ENCODE measurements at places on chromosomes 13 and 19. TPM values are rescaled to one million over a fixed set of nuclear protein-coding genes. Genes with fewer than 3 reads are reported as not detected.

DNA sequence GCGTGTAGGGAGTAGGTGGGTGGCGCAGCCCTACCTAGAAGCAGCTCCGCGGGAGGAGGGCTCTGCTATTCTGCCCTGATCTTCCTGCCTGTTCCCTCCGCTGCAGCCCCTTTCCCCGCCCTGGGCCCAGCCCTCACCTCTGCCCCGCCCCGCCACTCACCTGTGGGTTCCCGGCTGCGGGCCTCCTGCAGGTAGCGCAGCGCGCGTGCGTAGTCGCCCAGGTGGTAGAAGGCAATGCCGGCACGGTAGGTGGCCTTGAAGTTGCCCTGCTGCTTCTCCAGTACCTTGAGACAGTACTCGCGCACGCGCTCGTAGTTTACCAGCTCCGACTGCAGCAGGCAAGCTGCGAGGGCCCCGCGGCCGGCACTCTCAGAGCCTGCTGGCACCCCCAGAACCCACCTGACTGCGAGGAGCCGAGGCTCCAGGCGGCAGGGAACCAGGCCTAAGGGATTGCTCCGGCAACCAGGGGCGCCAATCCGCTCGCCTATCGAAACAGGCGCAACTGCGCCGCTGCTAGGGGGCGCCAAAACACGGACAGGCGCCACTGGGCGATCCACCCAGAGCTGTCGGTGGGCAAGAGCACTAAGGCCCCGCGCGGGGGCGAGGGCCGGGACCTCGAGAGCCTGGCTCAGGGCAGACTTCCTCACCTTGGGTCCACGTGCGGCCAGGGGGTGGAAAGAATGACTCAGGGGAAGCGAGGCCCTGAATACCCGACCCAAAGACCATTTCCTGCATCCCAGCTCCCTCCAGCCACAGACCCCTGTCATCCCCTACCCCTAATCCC, 965 bp downstream of the TTC9B start:
- no peaks in the 10 kb centered on the region for H3K4me1 ChIP-seq
- no peak overlapping the region for H3K27ac ChIP-seq

BST2 gene
- total RNA-seq = 81.0 TPM

DNA sequence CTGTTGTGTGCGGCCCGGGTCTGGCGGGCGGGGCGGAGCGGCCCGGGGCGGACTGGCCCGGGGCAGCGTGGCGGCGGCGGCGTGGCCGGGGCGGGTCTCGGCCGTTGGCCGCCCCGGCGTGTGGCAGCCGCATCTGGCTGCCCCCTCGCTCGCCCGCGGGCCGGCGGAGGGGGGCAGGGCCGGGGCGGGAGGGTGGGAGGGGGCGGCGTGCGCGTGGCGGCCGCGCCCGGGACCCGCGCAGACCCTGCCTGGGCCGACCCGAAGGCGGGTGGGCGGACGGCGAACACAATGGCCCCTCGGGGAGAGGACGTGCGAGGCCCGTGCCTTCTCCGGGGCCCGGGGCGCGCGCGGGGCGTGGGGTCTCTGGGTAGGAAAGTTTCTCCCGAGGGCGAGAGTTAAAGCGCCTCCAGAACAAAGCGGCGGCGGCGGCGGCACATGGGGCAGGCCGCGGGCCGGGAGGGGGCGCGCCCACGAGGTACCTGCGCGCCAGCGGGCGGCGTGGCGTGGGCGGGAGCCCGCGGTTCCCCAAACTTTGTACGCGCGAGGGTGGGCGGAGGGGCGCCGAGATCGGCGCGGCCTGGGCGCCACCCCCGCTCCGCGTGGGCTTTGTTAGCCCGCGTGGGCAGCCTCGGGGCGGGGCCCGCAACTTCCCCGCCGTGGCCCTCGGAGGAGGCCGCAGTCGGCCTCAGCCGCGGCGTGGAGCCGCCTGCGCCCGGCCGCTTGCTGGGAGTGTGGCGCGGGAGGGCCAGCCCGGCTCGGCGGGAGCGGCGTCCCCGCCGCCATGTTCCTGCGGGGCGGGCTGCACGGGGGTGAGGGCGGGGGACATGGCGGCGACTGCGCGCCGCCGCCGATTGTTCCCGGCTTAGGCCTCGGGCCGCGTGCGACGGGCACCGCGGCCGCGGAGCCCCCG, 764 bp downstream of the MIR17HG start:
- peak; percentile 74 for DNase-seq
- H3K27me3 ChIP-seq = no peaks in the 10 kb centered on the region
- peaks cover 19% of the 10 kb centered on the region for H3K4me1 ChIP-seq
- H3K4me3 ChIP-seq = peak overlapping the region; percentile 94

DNA sequence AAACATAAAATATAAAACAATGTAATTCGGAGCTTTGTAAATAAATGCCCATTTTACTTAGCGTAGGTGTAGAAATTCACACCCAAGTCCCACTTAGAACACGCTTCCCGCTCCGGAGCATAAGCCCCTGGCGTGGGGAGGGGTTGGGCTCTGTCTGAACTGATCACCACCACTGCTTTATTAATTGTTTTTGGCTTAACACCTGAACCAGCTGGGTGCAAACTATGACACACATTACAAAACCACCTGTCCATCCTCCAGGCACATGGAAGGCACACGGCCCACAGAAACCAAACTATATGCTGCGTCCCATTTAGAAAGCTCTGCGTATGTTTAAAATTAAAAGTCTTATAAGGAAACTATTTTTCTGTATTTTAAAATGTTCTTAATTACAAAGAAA, 25.9 kb downstream of the RASA3 start:
- no peaks in the 10 kb centered on the region for H3K36me3 ChIP-seq
- peaks cover 42% of the 10 kb centered on the region for H3K4me1 ChIP-seq
- H3K27me3 ChIP-seq = no peaks in the 10 kb centered on the region
- H3K27ac ChIP-seq = peak overlapping the region; percentile 88
- no peak overlapping the region for H3K4me3 ChIP-seq
- DNase-seq = no peak

ZNF536 gene
- total RNA-seq = 3.8 TPM

GRCh38 chr19:5070331-5070730, 101.4 kb downstream of the KDM4B start:
- peaks cover 8% of the 10 kb centered on the region for H3K36me3 ChIP-seq
- no peak overlapping the region for H3K27ac ChIP-seq
- no peaks in the 10 kb centered on the region for H3K4me1 ChIP-seq
- H3K4me3 ChIP-seq = no peak overlapping the region
- H3K27me3 ChIP-seq = no peaks in the 10 kb centered on the region

CATSPERD gene
- total RNA-seq = not detected

KASH5 gene
- not detected for total RNA-seq

DNA sequence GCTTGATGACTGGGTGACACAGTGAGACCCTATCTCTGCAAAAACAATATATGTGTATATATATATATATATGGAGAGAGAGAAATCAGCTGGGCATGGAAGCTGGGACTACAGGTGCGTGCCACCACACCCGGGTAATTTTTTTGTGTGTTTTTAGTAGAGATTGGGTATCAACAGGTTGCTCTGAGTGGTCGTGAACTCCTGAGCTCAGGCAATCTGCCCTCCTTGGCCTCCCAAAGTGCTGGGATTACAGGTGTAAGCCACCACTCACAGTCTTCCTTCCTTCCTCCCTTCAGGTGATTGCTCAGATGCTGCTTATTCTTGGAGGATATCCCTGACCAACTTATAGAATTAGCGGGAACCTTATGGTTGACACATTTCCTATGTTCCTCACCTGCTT, 41.9 kb downstream of the ERICH4 start:
- no peaks in the 10 kb centered on the region for H3K4me1 ChIP-seq
- no peak overlapping the region for H3K27ac ChIP-seq
- H3K27me3 ChIP-seq = peaks cover 32% of the 10 kb centered on the region
- no peak for DNase-seq
- H3K36me3 ChIP-seq = no peaks in the 10 kb centered on the region

DNA sequence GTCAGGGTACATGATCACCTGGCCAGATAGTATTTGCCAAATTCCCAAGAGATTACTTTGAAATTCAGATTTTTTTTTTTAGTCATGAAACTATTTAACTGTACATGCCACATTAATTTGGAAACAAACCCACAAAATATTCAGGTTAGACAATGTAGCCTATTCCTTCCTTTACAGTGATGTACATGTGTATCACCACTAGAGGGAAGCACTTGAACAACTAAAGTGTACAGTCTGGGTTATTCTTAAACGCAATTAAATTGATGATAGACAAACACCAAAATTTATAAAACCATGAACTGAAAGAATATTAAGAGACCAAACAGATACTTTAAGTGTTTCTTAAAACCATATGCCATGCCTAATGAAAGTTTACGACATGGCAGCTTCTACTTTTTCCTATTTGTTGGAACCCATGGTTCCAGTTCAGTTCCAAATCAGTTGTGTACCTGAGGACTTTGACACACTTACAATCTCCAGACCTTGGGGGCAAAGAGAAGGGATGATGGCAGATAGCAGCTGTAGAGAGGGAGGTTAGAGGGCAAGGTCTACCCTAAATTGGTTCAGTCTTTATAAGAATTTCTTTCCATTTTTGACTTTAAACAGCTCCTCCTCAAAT, 52.8 kb downstream of the TNFSF13B start:
- H3K4me3 ChIP-seq = no peak overlapping the region
- no peaks in the 10 kb centered on the region for H3K4me1 ChIP-seq
- no peak for DNase-seq
- no peaks in the 10 kb centered on the region for H3K36me3 ChIP-seq
- H3K27me3 ChIP-seq = no peaks in the 10 kb centered on the region

DNA sequence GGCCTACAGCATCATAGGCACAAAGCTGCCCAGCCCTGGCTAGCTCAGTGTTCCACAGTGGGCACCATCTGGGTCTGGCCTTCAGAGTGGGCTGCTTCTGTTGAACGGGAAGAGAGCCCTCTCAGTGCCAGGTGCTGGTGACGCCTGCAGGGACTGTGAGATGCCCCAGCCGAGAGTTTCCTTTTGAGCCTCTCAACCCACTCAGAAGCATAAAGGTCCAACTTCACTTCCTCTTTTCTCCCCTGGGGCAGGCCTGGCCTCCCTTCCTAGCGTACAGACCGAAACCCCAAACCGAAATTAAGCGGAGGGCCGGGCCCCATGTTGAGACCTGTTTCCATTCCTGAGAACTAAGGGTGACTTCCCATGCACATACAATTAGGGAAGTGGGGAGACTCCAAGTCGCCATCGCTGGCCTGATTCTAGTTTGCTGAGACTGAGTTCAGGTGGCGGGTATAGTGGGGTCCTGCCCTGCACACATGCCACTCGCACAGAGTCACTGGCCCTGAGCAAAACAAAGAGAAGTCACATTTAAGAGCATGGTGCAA, 6.9 kb downstream of the RAB8A start:
- no peaks in the 10 kb centered on the region for H3K27me3 ChIP-seq
- H3K4me3 ChIP-seq = no peak overlapping the region
- H3K36me3 ChIP-seq = peaks cover 36% of the 10 kb centered on the region
- H3K4me1 ChIP-seq = peaks cover 19% of the 10 kb centered on the region
- DNase-seq = no peak

ZNF8 gene
- 6.5 TPM for total RNA-seq

DNA sequence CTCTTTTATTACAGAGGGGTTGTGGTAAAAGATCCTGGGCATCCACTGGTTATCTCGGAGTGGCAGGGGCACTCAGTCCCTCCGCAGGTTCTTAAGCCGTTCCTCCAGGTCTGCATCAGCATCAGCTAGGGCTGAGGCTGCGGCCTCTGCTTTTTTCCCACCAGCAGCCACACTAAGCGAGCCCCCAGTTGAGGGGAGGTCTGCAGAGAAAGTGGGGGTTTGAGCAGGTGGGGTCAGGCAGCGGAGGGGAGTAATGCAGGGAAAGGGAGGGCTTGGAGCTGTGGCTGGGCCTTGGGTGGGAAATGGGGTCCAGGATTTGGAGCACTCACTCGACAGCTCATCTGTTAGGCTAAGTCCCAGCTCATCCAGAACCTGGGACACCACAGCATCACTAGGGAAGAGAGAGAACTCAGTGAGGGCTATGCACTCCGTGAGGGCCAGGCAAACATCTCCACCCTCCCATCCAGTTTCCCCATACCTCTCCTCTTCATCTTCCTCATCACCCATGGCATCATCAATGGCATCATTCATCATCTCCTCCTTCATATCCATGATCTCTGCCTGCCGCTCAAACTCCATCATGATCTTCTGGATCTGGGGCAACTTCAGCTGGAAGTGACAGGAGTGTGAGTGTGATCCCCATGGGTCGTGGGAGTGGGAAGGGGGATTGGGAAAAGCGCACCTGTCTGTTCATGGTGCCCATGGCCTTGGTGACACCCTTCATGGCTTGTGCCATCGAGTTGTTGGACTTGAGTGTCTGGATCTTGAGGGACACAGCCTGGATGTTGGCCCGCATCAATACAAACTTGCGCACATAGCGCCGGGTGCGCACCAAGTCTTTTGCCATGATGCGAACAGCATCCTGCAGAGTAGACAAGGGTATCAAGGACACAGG, 3.1 kb downstream of the CHMP2A start:
- no peak for DNase-seq
- H3K36me3 ChIP-seq = peaks cover 63% of the 10 kb centered on the region
- no peaks in the 10 kb centered on the region for H3K4me1 ChIP-seq
- no peaks in the 10 kb centered on the region for H3K27me3 ChIP-seq
- no peak overlapping the region for H3K4me3 ChIP-seq

PCSK4 gene
- 5.0 TPM for total RNA-seq
